ENCODE measurements at places on chromosomes 1 and 21.
A peak's percentile ranks its signal among the peaks of the same experiment; 100 is the strongest.

GRCh38 chr1:2215909-2216766 is 12.0 kb upstream of the SKI start:
- DNase-seq: no peak

GRCh38 chr1:57794078-57794477 is 370.2 kb upstream of the DAB1 start:
- no peak for DNase-seq

DNA sequence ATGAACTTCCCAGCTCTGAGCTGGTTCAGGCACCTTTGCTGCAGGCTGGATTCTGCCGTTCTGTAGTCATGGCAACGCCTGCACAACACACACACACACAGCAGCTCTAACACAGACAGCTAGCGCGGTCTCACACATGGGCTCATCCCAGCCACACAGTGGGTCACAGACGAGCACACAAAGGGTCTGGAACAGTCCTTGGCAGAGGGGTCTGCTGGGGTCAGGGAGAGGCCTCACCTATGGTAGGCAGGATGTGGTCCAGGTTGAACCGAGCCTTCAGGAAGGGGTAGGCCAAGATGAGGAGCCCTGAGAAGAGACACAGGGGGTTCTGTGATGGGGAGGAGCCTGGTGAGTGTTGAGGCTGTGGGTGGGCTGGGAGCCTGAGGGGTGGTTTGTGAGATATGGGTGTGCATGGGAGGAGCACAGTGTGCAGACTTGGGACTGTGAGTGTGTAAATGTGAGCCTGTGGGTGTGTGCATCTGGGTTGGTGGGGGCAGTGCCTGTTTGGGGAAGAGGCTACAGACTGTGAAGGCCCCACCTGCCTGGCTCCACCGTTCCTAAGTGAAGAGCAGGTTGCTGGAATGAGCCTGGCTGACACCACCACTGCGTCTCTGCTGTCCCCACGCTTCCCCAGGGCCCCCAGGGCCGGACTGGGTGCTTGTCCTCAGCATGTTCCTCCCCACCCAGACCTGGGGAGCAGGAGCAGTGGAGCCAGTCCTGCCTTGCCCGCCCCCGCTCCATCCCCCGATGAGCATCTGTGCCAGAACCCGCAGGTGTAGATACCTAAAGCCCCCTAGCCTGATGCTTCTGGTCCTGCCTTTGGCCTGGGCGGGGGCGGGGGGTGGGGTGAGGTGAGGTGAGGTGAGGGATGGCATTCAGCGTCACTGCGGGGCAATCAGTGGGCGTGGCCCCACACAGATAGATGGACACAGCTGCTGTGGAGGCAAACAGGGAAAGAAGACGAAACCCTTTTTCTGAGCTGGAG is 1.5 kb downstream of the KNCN start:
- DNase-seq: no peak

GRCh38 chr1:4761324-4761723 is 106.9 kb downstream of the AJAP1 start:
- DNase-seq: no peak

DNA sequence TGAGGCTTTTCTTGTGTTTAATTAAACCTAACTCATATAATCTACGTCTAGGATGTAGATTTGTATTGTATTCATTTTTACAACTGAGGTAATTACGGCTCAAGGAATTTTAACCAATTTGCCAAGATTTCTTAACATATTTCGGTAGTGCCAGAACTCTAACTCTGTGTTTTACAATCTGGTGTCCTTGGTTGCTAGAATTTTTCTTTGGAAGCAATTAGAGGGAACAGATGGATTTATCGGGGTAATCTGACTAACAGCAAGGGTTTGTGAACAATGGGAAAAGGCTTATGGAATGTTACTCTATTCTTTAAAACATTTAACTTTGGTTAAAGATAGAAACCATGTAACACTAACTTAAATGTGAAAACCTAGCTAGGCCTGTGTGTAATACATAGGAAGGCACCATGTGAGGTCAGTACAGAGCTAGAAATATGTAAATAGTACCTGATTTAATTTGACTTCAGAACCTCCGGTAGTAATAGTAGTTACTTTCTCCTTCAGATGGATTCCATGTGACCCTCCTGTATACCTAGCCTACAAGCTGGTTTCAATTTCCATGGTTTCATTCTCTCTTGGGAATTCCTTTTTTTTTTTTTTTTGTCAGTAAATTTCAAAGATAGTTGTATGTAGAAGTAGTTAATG is 1.2 kb downstream of the MTF2 start:
- peak; percentile 76 for DNase-seq

DNA sequence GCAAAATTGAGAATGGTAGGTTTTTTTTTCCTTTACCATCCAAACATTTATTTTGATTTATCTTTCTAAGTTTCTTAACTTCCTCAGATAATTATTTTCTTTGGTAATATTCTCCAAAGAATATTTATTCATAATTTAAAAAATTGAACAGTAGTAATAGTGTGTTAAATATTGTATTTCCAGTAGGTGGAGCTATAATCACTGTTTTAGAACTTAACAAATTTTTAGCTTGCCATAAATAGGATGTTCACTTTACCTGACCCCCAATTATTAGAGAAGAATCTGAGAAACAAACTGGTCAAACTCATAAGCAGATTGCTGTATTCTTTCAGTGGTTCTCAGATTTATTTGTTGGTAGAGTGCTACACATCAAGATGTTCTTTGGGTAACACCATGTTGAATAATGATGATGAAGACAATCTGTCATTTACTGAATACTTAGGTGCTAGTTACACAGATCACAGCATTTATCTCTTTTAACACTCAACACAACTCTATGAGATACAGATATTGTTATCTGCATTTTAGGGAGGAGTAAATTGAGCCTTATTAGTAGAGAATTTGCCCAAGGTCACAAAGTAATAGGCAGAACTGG is 82.4 kb upstream of the GPR88 start:
- no peak for DNase-seq

- no peak for DNase-seq
Measured at GRCh38 chr1:229251185-229251584, 19.7 kb upstream of the RAB4A start.

DNA sequence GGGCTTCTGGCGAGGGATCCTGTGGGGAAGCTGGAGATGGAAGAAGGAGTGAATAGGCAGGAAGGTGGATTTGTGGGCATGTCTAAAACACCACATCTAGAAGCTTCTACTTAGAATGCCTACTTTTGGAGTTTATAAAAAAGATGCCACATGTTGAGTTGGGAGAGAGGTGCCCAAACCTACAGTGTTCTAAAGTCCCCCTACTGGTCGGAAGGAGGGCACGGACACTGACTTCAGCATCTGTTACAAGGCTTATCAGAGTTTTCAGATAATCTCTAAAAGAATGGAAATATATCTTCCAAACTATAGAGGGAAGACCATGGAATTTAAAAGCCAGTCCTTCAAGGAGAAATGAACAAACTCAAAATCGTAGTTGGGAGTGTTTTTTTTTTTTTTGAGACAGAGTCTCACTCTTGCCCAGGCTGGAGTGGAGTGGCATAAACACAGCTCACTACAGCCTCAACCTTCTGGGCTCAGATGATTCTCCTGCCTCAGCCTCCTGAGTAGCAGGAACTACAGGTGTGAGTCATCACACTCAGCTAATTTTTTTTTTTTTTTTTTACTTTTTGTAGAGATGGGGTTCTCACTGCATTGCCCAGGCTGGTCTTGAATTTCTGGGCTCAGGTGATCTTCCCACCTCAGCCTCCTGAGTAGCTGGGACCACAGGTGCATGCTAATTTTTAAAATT is 14.8 kb downstream of the IBA57 start:
- DNase-seq: no peak
